ENCODE measurements at places on chromosomes 4 and X. TPM values are rescaled to one million over a fixed set of nuclear protein-coding genes. Genes with fewer than 3 reads are reported as not detected.

The ETDA gene
- not detected for total RNA-seq

The XAGE2 gene
- total RNA-seq, result not detected

The RENBP gene
- 10.1 TPM for total RNA-seq

- no peak for DNase-seq
Measured at GRCh38 chr4:101309925-101310324, 37.4 kb downstream of the PPP3CA start.

The C4orf36 gene
- 0.38 TPM for total RNA-seq

DNA sequence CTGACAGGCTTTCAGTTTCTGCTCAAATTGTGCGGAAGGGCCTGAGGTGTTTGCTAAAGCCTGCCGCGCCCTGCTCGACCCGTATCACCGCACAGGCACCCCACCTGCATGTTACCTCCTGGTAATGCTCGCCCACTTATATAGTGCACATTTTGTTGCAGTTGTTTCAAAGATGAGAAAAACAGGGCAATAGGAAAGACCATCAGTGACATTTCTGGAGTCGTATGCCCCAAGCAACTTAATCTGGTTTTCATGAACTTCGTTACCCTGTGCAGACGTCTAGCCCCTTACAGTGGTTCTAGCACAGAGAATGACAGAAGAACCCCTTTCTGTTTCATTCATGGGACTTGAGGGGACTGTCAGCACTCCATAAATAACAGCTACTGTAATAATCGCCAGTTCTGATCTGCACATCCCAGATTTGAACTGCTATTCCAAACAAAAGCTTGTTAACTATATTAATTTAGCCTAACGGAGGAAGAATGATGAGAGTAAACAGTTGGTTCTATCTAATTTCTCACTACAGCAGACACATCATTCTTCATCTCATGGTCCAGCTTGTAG lies 940 bp upstream of the DCTD start:
- DNase-seq, result no peak

DNA sequence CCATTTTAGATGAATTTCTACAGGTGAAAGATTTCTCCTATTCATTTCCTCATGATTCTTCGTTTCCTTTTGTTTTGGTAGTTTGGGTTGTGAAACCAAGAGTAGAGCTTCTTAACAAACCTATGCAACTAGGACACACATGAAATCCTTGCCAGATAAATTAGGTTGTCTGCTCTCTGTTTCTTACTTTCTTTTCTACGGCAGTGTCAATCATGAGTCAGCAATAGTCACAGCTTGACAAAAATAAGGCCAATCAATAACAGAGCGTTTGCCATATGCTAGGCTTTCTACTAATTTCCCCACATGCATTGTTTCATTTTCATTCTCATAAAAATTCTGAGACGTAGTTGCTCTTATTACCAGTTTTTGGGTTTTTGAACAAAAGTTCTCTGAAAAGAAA lies 20.3 kb downstream of the CLRN2 start:
- no peak for DNase-seq

DNA sequence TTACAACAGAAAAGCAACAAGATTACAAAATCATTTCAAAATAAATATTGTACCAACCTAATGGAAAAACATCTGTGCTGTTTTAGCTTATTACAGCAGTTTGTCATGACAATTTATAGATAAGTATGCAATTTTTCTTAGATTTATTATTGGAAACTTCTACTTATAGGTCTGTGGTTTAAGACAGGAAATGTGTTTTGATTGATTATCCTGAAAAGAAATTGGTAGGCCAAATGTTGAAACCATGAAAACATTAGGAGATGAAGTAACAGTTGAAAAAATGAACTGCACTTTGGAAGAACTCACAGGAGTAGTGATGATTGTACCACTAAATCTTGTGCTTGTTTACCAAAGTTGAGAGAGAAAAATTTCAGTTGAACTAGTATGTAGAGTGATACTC lies 162.2 kb upstream of the GIMD1 start:
- DNase-seq, result no peak

DNA sequence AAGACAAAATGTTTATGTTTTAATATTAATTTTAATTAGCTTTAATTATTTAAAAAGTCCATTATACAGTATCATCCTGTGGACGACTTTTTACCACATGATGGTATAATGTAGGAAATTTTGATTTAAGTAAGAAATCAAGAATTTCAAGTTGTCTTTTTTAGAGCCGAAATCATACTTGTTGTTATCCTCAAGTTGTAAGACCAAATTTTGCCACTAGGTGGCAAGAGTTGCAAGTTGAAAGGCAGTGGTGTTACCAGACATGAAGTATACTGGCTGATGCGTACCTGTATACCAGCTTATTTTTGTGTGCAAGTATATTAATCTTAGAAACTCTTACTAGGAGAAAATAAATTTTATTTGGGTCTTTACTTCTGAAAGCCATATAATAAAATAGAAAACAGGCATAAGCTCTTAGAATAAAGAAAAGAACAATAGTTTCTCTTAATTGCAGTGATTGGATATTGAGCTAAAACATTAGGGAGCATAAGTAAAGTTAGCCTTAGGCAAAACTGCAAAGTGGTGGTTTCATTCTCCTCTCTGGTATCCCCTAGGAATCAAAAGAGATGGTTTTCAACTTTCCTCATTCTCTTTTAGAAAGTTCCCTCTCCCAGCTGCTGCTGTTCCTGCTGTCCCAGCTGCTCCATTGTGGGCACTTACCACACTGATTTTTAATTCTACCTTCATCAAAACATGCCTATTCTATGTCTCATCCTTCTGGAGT lies 118.0 kb upstream of the WDFY3 start:
- peak; percentile 61 for DNase-seq

The PITX2 gene
- total RNA-seq, result under 0.01 TPM

The TMEM187 gene
- total RNA-seq, result 2.7 TPM

GRCh38 chrX:40177117-40177430 lies 79.3 kb upstream of the BCOR start:
- DNase-seq, result no peak

DNA sequence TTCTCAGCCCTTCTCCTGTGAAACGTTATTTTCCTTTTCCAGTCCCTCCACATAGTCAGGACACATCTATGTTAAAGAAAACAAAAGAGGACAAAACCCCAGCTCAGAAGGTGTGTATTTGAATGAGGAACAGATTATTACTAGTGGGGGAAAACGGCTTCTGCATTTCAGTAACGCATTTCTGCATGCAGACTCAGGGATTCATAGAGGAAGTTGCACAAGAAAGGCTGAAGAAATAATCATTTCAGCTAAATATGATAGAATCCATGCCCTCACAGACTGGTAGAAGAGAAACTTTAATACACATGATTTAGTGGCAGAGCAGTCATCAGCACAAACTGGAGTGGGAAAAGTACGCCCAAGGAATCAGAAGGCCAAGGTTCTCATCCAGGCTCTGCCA lies 270.8 kb upstream of the FGF13 start:
- no peak for DNase-seq

DNA sequence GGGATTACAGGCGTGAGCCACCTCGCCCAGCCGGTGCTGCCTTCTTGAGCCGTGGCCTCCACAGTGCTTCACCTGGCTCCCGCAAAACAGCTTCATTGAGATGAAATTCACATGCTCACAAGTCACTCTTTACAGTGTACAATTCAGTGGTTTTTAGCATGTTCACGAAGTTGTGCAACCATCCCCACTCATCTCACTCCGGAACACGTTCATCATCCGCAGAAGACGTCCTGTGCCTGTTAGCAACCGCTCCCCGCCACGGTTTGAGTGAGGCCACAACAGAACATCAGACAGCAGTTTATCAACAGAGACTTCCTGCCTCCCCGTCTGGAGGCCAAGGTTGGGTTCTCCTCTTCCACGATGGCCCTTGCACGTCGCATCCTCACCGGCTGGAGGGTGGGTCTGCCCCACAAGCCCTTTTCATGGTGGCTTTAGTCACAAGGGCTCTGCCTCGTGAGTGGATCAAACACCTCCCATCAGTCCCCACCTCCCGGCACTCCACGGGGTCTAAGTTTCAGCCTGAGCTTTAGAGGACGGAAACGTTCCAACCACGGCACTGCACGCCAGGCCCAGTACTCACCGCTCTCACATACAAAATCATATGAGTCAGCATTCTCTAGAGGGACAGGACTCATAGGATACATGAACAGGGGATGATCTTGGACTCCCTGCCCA lies 29.6 kb upstream of the SPON2 start:
- DNase-seq, result no peak

DNA sequence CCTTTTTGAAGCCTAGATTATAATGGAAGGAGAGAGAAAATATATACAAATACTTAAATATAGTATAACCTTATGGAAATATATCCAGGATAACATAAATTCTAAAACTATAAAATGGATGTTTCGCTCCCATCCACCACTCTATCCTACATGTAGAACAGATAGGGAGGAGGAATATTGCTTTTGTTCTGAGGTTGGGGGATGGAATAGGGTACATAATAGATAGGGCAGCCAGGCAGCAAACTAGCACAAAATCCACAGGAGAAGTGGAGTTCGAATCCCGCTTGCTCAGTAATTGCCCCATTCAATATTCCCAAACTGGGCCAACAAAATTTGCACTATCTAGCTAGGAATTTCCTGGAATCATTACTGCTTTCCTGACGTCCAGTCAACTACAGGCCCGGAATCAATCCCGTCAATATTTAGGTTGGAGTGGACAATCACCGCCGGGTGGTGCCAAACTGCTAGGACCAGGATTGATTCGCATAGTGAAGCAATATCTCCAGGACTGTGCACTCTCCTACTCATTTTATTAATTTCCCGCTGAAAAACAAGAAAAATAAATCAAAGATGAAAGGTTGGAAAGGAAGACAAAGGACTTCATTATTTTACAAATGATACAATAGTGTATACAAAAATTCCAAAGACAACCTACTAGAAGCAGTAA lies 40.4 kb upstream of the PAPSS1 start:
- peak; percentile 74 for DNase-seq

DNA sequence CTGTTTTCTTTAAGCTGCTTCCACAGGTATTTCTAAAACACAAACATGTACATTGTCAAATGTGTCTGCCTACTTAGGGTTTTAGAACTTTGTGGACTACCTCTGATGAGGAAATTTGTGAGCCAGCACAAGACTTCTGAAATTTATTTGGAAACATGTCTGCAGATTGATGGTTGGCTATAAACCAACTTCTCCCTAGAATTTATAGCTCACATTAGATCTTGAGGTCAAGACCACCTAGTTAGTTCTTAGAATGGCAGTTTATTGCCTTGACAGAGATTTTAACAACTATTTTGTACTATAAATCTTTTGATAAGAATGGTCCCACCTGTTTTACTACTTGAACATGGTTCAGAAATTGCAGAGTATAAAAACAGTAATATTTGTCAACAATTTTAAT lies 72.7 kb upstream of the AADAT start:
- DNase-seq, result no peak

GRCh38 chr4:182231080-182231479 lies 12.1 kb upstream of the TENM3 start:
- no peak for DNase-seq

GRCh38 chrX:109448282-109448938 lies 33.5 kb downstream of the GUCY2F start:
- no peak for DNase-seq

DNA sequence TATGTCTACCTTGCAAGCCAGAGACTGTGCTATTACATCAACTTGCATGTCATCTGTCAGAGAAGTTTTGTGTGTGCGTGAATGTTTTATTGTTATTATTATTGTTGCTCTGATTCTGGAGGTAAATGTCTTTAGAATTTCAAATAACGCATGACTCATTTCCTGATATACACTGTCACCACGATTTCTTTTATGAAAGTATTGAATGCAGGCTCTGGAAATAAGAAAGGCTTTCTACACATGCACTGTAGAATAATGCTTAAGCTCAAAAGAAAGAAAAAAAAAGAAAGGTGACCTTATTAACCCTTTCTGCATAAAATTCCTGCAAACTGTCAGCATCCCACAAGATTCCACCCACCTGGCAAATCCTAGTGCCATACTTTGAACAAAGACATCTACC lies 632.9 kb downstream of the ZNF674 start:
- DNase-seq, result no peak

DNA sequence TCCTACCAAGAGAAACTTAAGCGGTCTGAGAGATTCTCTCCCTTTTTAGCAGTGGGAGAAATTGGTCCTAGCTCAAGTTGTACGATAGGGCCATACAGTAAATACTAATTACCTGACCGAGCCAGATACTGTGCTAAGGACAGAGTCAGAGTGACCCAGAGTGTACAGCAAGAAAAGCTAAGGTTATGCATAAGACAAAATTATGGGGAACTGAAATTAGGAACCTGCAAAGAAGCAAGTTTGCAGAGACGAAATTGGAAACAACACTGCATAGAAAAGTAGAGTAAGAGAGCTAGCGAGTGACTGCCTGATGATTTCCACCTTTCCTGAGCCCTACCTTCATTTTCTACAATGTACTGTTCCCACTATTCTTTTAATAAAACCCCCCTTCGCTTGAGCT lies 278.1 kb downstream of the NKX6-1 start:
- DNase-seq, result no peak

GRCh38 chr4:4631150-4631549 lies 89.3 kb upstream of the STX18 start:
- no peak for DNase-seq

DNA sequence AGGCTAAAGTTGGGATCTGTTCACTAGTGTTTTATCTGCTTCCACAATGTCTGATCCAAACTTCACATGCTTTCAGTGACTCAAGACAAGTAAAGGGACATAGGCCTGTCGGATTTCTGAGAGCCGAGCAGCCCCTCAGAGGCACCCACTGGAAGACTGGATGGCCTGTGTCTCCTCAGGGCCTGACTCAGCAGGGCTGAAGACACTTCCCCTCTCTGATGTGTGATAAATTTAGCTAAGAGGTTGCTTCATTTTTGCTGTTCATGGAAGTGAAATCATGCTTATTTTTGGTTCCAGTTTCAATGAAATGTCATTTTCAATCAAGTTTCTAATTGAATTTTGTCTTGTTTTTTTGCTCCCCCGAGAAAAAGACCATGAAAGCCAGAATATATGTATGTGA lies 93.7 kb downstream of the MXRA5 start:
- DNase-seq, result no peak

The EPGN gene
- not detected for total RNA-seq

DNA sequence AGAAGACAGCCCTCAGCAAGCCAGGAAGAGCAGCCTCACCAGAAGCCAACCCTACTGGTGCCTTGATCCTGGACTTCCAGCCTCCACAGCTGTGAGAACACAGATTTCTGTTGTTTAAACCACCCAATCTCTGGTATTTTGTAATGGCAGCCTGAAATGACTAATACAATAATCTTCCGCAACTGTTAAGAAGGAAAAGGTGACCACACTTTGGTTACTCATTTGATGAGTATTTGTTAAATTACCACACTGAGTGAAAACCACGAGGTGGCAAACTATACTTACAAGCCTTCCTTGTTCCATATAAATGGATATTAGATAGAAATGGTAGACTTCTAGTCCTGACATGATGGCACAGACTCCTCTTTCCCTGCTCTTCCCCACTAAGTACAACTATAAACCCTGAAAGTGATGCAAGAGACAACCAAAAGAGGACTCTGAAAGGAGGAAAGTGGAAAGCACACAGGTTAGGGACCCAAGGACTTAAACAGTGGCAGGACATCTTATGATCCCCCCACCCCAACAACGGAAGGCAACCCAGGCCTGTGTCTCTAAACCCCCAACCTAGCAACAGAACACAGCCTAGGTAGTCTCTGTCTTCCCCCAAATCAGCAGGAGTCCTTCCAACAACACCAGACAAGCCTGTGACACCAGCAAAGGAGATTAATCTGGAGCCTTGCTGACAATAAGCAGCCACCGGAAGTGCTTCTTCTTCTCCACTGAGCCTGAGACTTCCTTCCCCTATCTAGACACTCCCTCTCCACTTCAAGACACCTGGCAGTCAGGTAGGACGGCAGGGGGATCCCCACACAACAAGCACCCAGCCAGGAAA lies 12.3 kb downstream of the ZNF182 start:
- no peak for DNase-seq

The CPE gene
- 0.89 TPM for total RNA-seq

All from dermis microvascular lymphatic vessel endothelial cell (primary cell).